Cerebellum (tissue), 4 donors: ENCODE measurements at places on chromosomes 2 and 18. TPM values are rescaled to one million over a fixed set of nuclear protein-coding genes. Genes with fewer than 3 reads are reported as not detected.

The EFHD1 gene
- 1.00 TPM for total RNA-seq

The CNTNAP5 gene
- total RNA-seq = 49.7 TPM

The TSGA10 gene
- 21.4 TPM for total RNA-seq

The CPO gene
- not detected for total RNA-seq

The CCDC93 gene
- total RNA-seq = 54.8 TPM

DNA sequence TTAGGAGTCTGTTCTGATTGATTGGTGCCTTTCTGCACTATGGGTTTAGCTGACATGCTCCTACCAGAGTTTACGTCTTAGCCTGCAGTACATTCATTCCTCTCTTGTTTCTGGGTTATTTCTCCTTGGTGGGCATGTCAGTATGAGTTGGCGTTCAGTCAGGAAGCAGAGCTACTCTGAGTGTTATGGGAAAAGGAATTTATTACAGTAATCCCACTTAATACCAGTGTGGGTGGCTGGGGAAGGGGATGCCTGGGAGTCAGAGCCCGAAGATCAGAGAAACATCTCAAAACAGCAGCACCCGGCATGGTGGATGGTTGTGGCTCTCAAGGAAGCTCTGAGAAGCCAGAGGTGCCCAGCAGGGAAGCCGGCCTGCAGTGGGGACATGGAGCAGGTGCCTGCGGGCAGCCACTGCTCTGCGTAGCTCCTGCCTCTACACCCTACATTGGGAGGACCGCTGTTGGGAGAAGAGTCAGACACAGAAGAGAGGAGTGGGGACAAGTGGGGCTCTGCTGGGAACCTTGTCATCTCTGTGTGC is 48.9 kb downstream of the RAB31 start:
- no peak for DNase-seq

GRCh38 chr2:235238537-235238936 is 255.3 kb upstream of the AGAP1 start:
- DNase-seq = no peak

GRCh38 chr2:231334981-231335380 is 60.5 kb upstream of the B3GNT7 start:
- DNase-seq = no peak

GRCh38 chr2:10272464-10272863 is 30.2 kb upstream of the HPCAL1 start:
- no peak for DNase-seq
